ENCODE measurements at places on chromosomes 4 and X. TPM values are rescaled to one million over a fixed set of nuclear protein-coding genes. Genes with fewer than 3 reads are reported as not detected.

- H3K27ac ChIP-seq = no peak overlapping the region
- no peak overlapping the region for H3K4me3 ChIP-seq
- H3K36me3 ChIP-seq = no peaks in the 10 kb centered on the region
- DNase-seq = no peak
- H3K27me3 ChIP-seq = no peaks in the 10 kb centered on the region
- H3K4me1 ChIP-seq = no peaks in the 10 kb centered on the region
Measured at GRCh38 chr4:89242216-89242615, 65.4 kb downstream of the GPRIN3 start.

GRCh38 chr4:138696771-138697170 lies 318.8 kb upstream of the NOCT start:
- H3K27me3 ChIP-seq = no peaks in the 10 kb centered on the region
- no peak overlapping the region for H3K27ac ChIP-seq
- H3K4me3 ChIP-seq = no peak overlapping the region
- H3K4me1 ChIP-seq = no peaks in the 10 kb centered on the region
- no peak for DNase-seq

DNA sequence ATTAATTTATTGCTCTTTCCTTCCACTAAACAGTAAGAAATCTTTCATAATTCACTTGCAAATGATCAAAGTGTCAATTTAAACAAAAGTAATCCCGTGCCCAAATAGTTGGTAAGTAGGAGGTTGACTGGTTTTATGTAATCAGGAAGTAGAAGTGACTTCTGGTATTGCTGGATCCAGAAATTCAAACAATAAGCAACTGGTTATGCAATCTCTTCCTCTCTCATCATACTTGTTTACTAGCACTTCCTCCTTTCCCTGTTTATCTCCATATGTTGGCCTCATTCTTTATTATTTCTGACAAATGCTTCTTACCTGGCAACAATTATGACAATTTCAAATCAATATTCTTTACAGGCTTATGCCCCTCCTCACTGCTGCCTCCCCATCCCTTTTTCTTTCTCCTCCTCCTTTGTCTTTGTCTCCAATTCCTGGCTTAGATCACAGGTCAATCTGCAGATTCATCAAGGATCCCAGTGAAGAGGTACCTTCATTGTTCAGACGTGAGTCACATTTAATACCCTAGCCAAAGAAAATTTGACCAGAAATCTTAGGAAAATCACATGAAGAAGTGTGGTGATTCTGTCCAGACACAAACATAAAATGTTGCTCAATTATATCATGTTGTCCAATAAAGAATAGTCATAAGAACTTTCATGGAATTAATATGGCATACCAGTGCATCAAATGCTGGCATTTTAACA lies 323.2 kb upstream of the PCDH7 start:
- no peaks in the 10 kb centered on the region for H3K27me3 ChIP-seq
- no peak overlapping the region for H3K4me3 ChIP-seq
- no peaks in the 10 kb centered on the region for H3K4me1 ChIP-seq
- H3K27ac ChIP-seq = no peak overlapping the region

DNA sequence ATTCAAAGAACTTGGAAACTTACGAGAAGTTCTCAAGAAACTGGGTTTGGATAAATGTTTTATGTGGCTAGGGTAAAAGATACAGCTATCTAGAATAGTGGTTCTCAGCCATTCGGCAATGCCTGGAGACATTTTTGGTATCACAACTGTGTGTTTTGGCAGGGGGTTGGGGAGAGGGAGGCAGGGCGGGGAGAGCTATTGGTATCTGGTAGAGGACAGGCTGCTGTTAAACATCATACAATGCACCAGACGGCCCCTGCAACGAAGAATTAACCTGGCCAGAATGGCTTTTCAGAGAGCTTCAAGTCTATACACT lies 50.8 kb upstream of the MND1 start:
- H3K36me3 ChIP-seq = no peaks in the 10 kb centered on the region
- DNase-seq = no peak
- H3K27me3 ChIP-seq = no peaks in the 10 kb centered on the region
- no peak overlapping the region for H3K27ac ChIP-seq
- no peak overlapping the region for H3K4me3 ChIP-seq

GRCh38 chr4:141240259-141240658 lies 19.6 kb downstream of the ZNF330 start:
- H3K4me1 ChIP-seq = no peaks in the 10 kb centered on the region
- H3K4me3 ChIP-seq = no peak overlapping the region
- no peaks in the 10 kb centered on the region for H3K27me3 ChIP-seq
- DNase-seq = no peak

- DNase-seq = no peak
- H3K27ac ChIP-seq = no peak overlapping the region
- H3K36me3 ChIP-seq = no peaks in the 10 kb centered on the region
- H3K4me1 ChIP-seq = no peaks in the 10 kb centered on the region
Measured at GRCh38 chr4:101528526-101528925, 181.2 kb upstream of the PPP3CA start.

DNA sequence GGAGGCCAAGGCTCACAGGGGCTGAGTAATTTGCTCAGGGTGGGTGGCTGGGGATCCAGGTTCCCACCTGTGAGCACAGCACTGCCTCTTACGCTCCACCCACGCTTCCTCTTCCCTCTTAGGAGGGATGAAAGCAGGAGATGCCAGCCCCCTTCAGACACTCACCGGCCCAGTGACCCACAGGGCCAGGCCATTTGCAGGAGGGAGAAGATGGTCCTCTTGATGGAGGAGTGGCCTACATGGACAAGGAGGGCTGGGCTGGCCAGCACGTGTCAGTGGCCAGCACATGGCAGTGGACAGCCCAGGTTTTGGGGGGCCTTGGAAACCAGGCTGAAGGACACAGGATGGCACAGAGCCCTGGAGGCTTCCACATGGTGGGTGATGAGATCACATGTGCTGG lies 108.1 kb upstream of the PSAPL1 start:
- H3K4me3 ChIP-seq = no peak overlapping the region
- peak; percentile 54 for DNase-seq
- no peaks in the 10 kb centered on the region for H3K4me1 ChIP-seq
- H3K27me3 ChIP-seq = no peaks in the 10 kb centered on the region
- H3K27ac ChIP-seq = no peak overlapping the region

DNA sequence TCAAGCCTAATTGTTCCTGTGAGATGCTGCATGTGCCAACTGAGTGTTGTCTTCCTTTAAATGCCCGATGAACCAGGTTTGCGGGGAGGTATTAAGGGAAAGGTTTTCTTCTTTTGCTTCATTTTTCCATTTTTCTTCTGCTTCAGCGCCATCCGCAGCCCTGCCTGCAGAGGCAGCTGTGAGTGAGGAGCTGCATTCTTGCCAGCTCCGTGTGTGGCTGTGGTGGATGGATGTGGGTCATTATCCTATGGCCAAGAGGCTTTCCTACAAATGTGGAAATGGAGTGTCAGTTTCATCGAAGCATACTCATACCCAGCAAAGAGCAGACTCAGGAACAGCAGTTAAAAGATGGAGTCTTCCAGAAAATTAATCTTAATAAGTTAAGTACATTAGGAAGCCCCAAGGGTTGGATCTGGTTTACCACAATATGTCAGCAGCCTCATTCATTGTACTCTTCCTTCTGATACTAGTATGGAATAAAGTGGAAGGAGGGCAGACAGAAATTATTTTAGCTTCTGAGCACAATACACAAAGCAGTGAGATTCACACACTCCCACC lies 37.6 kb downstream of the TNIP3 start:
- H3K4me1 ChIP-seq = no peaks in the 10 kb centered on the region
- H3K4me3 ChIP-seq = no peak overlapping the region
- DNase-seq = no peak
- no peak overlapping the region for H3K27ac ChIP-seq

DNA sequence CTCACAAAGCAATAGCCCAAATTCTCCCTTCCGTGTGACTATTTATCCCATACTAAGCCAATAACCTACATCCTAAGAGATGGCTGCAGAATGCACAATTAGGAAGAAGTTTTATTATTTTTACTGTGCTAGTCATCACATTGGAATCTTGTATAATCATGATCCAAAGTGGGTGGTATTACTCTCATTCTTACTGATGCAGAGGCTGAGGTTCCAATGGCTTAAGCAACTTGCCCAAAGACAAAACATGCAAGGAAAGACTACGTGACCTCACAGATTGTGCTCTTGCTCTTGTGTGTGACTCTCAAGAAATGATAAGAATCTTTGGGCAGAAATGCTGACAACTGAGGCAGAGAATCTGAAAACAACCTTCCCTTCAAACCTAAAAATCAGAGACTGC lies 212.2 kb downstream of the LDB2 start:
- H3K4me1 ChIP-seq = no peaks in the 10 kb centered on the region
- no peaks in the 10 kb centered on the region for H3K27me3 ChIP-seq
- no peak overlapping the region for H3K27ac ChIP-seq
- no peaks in the 10 kb centered on the region for H3K36me3 ChIP-seq

GRCh38 chr4:143183513-143184216 lies 1.1 kb upstream of the USP38 start:
- peak overlapping the region; percentile 90 for H3K4me3 ChIP-seq
- H3K27me3 ChIP-seq = no peaks in the 10 kb centered on the region
- H3K27ac ChIP-seq = peak overlapping the region; percentile 93

GRCh38 chrX:1899841-1900240 lies 285.0 kb downstream of the ASMT start:
- H3K4me3 ChIP-seq = no peak overlapping the region
- H3K27ac ChIP-seq = no peak overlapping the region
- H3K36me3 ChIP-seq = no peaks in the 10 kb centered on the region
- H3K4me1 ChIP-seq = no peaks in the 10 kb centered on the region

- DNase-seq = no peak
- H3K27ac ChIP-seq = no peak overlapping the region
- H3K4me1 ChIP-seq = no peaks in the 10 kb centered on the region
- no peak overlapping the region for H3K4me3 ChIP-seq
- H3K36me3 ChIP-seq = no peaks in the 10 kb centered on the region
- no peaks in the 10 kb centered on the region for H3K27me3 ChIP-seq
Measured at GRCh38 chr4:19756661-19757060, 495.0 kb upstream of the SLIT2 start.

DNA sequence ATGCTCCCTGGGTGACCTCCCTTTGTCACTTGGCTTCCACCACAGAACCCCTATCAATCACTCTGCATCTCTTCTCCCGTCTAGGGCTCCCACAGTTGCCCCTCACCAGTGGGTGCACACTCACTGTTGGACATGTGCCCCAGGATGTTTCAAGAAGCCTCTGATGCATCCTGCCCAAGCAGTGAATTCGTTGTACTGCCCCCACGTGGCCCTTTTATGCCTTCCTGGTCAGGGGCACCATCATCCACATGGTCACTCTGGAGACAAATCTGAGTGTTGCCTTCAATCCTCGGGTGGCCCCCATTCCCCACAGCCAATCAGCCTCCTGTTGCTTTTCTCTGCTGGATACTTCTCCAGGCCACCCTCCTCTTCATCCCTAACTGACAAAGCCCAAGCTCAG lies 12.2 kb downstream of the ITIH6 start:
- H3K4me3 ChIP-seq = no peak overlapping the region
- H3K27ac ChIP-seq = no peak overlapping the region
- no peaks in the 10 kb centered on the region for H3K36me3 ChIP-seq
- no peaks in the 10 kb centered on the region for H3K4me1 ChIP-seq
- no peaks in the 10 kb centered on the region for H3K27me3 ChIP-seq

GRCh38 chr4:88008122-88008742 lies 797 bp downstream of the PKD2 start:
- peak overlapping the region; percentile 85 for H3K4me3 ChIP-seq
- no peaks in the 10 kb centered on the region for H3K4me1 ChIP-seq
- peak overlapping the region; percentile 91 for H3K27ac ChIP-seq
- DNase-seq = peak; percentile 41
- H3K27me3 ChIP-seq = no peaks in the 10 kb centered on the region

- no peak overlapping the region for H3K27ac ChIP-seq
- no peak for DNase-seq
- H3K36me3 ChIP-seq = no peaks in the 10 kb centered on the region
- no peak overlapping the region for H3K4me3 ChIP-seq
Measured at GRCh38 chr4:153181293-153181692, 22.9 kb upstream of the TRIM2 start.

GRCh38 chr4:36317721-36318120 lies 36.3 kb downstream of the DTHD1 start:
- no peaks in the 10 kb centered on the region for H3K36me3 ChIP-seq
- H3K27ac ChIP-seq = no peak overlapping the region
- H3K4me1 ChIP-seq = peaks cover 27% of the 10 kb centered on the region
- no peak overlapping the region for H3K4me3 ChIP-seq
- H3K27me3 ChIP-seq = no peaks in the 10 kb centered on the region

DNA sequence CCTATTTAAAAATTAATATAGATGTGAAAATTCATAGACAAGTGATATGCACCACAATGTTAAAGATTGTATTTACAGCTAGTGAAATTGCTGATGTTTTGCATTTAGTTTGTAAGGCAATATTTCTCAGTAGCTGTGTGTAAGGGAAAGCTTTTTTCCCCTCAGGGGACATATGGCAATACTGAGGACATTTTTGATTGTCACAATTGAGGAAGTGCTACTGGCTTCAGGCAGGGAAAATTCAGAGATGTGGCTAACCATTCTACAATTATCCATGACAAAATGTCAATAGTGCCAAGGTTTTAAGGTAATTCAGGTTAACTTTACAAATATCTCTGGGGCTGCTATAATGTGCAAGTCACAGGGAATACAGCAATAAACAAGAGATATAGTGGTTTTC lies 66.1 kb upstream of the IL15 start:
- no peak for DNase-seq
- H3K36me3 ChIP-seq = no peaks in the 10 kb centered on the region
- no peak overlapping the region for H3K4me3 ChIP-seq
- no peak overlapping the region for H3K27ac ChIP-seq
- no peaks in the 10 kb centered on the region for H3K4me1 ChIP-seq

GRCh38 chrX:72015383-72015782 lies 104.7 kb downstream of the NHSL2 start:
- H3K4me3 ChIP-seq = no peak overlapping the region
- DNase-seq = no peak
- H3K27me3 ChIP-seq = no peaks in the 10 kb centered on the region
- H3K27ac ChIP-seq = no peak overlapping the region

DNA sequence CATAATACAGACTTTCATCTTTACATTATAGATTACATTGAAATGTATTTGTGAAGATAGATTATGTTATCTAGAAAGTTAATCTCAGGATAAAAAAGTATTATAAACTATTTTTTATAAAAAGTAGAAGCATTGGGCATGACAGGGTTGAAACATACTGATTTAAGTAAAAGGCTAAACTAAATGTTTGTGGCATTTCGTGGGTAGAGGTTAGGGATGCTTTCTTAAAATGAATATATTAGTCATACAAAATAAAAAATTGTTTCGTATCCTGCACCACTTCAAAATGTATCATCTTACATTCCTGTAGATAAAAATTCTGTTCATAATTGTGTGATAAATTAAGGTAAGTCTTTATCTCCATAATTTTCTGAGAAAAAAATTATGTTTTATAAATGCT lies 603.6 kb downstream of the SPRY1 start:
- H3K36me3 ChIP-seq = no peaks in the 10 kb centered on the region
- no peak overlapping the region for H3K4me3 ChIP-seq
- H3K4me1 ChIP-seq = no peaks in the 10 kb centered on the region

GRCh38 chr4:68147079-68147478 lies 17.4 kb upstream of the TMPRSS11F start:
- H3K4me1 ChIP-seq = no peaks in the 10 kb centered on the region
- no peak for DNase-seq
- no peaks in the 10 kb centered on the region for H3K36me3 ChIP-seq

GRCh38 chr4:146108756-146109155 lies 66.8 kb upstream of the LSM6 start:
- no peak overlapping the region for H3K27ac ChIP-seq
- no peak overlapping the region for H3K4me3 ChIP-seq
- no peaks in the 10 kb centered on the region for H3K36me3 ChIP-seq
- no peaks in the 10 kb centered on the region for H3K27me3 ChIP-seq
- no peak for DNase-seq

MAGEB5 gene
- not detected for total RNA-seq

AFM gene
- not detected for total RNA-seq

NUP62CL gene
- total RNA-seq = 2.3 TPM

MAGEB17 gene
- total RNA-seq = not detected

ARHGAP36 gene
- total RNA-seq = not detected

SPANXN3 gene
- not detected for total RNA-seq

PRSS12 gene
- 3.8 TPM for total RNA-seq

HGFAC gene
- not detected for total RNA-seq

RHOXF1 gene
- not detected for total RNA-seq

Data from left lung (tissue), 14 donors.